ENCODE measurements at places on chromosomes 5 and 9.

DNA sequence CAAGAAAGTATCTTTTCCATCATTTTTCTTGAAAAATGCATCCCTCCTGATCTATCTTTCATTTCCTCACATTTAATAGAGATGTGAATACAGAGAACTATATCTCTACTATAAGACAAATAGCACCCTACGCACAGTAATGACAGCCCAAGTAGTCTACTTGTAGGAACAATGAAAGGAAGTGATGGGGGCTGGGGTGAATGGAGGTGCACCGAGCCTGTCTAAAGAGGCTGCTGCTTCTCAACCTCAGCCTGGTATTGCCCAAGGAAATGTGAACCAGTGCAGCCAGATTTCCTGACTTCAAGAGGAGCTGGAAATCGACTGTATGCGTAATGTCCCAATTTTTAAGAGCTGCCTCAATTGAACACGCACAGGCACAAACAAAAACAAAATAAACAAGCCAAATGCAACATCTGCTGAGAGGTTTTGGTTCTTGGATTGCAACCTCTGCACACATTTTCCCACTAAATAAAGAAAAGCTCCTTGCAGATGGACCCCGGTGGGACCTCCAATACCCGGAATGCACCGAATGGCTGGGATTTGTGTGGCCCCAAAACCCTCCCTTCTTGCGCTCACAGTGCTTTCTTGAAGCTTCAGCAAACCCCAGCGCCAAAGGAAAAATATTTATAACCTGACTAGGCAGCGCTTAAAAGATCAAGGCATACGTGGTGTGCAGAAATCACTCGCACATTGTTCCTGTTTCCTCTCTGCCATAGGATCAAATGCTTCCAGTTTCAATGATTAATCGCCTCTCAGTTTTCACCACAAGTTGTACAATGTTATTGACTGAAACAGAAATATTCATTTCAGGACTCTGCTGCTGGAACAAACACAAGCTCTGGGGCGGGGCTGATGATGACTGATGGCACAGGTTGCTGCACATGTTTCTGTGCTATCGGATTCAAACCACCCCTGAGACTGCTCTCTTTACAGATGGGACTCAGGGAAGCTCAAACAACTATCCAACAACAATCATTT is 68.3 kb downstream of the KCNIP1 start:
- ATAC-seq: no peak

DNA sequence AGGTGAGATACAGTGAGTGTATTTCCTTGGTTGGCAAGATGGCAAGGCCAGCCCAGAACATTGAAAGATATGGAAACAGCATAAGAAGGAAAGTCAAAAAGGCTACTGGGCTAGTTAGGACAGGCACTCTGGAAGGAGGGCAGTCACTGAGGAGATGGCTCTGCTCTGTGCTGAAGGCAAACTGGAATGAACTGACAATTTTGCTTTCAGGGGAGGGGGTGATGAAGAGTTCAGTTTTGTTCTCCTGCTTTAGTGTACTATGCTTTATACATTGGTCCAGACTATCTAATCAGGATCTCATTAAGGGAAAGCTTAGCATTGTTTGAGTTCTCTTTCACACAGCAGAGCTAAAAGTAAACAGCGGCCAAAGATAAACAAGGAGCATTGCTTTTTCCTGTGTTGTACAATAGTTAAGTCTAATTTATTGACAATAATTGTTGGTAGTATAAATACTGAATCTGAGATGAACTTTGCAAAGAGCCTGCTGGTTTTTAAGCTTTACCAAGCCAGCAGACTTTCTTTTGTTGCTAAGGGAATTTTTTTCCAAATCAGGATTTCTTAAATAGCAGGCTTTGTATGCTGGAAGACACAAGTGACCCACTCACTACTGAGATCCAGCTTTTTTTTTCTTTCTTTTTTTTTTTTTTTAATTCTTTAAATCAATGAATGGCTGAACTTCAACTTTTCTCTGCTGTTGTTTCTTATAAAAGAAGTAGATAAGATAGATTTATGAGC is 355.5 kb downstream of the ARRDC3 start:
- no peak for ATAC-seq

GRCh38 chr5:178388386-178389025 is 155.9 kb upstream of the PHYKPL start:
- ATAC-seq: no peak

DNA sequence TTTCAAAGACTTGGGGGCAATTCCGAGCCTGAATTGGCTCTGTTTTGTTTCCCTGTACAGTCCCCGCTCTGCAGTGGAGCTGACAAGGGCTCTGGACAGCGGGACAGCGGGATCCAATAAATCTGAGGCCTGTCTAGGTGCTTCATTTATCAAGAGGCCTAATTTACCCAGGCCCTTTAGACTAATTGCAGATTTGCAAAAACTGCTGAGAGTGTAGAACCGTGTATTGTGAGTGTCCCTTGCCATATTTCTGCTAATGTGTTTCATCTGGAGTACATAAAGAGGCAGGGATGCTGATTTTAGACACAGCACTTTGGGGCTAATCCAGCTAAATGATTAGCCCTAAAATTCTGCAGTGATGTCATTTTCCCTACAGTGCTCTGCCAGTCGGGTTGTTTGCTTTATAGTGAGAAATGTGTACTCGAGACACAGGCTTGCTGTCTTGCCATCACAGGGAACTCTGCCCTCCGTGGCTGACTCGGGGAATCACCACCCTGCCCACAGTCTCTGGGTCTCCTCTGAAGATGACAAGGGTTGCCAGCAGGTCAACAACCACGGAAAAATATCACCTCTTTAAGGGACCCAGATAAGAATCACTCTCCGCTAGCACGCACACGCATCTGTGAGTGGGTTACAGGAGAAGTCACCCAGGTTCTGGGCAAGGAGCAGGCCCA is 592.0 kb downstream of the BNC2 start:
- ATAC-seq: peak; percentile 33

GRCh38 chr9:88614359-88614758 is 79.4 kb downstream of the NXNL2 start:
- ATAC-seq: no peak

DNA sequence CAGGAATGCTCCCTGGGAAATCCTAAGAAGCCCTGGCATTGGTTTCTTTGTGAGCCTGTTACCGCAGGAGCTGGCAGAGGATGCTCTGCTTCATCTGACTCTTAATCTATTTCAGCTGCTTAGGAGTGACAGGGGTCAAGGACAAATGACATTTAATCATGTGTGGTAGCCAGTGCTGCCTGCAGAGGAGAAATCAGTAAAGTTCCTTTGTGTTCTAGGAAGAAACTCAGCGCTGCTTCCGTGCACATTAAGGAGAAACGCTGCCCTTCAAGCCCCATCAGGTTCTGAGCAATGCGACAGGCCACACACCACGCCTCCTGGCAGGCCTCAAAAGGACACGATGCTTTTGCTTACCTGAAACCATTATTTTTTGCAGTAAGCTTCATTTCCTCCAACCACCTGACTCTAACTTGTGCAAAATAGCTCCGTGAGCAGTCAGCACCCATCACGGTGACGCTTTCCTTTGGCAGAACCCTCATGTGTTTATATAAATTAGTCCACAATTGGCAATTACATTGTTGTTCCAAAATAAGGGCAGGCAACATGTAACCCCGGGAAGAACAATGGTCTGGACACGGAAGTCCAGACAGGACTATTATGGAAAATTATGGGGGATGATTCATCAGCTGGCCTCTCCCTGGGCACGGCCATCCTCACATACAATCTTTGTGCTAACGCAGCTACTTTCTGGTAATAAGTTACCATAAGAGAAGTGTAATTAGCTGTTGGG is 387.9 kb upstream of the DAP start:
- no peak for ATAC-seq

- ATAC-seq: no peak
Observed at GRCh38 chr5:59529239-59529638, 364.3 kb downstream of the PDE4D start.

GRCh38 chr5:34553581-34553980 is 102.5 kb upstream of the RAI14 start:
- ATAC-seq: no peak

GRCh38 chr9:92278110-92278509 is 15.4 kb downstream of the IARS1 start:
- ATAC-seq: peak; percentile 92

GRCh38 chr9:72038408-72038807 is 22.0 kb downstream of the C9orf57 start:
- ATAC-seq: no peak

- no peak for ATAC-seq
Observed at GRCh38 chr9:8963885-8964284, 1164.3 kb upstream of the DMAC1 start.

DNA sequence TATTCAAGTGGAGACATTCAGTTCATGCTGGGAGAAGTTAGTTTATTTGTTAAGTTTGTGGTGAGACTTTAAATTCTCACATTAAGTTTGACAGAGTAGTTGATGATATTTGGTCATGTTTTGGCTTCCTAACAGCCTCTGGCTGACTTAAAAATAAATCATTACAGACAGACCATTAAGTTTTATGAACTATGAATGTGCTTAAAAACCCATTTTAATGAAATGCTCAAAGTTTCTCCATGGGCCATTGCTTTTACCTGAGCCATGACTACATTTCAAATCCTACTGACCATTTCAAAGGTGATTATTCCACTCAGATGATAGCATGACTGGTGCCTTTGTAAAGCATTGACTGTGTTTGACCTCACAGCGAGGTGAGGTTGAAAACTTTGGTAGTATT is 192.7 kb downstream of the LRRC70 start:
- no peak for ATAC-seq

DNA sequence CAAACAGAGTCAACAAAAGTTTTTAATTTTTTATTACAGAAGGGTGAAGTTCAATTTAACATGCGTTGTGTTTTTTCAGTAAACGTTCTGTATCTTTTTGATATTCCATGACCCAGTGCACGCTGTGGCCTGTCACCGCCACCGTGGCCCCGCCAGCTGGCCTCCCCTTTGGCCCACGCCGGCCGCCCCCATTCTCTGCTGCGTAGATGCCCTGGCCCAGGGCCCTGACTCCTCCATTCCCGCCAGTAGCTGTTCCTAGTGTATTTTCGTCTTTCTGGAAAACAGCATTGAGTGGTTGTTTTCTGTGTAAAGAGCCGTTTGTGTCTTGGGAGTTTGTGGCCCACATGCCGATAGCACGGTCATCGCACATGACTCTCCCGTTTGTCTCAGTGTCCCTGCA is 6.1 kb downstream of the RNU6ATAC start:
- ATAC-seq: no peak

DNA sequence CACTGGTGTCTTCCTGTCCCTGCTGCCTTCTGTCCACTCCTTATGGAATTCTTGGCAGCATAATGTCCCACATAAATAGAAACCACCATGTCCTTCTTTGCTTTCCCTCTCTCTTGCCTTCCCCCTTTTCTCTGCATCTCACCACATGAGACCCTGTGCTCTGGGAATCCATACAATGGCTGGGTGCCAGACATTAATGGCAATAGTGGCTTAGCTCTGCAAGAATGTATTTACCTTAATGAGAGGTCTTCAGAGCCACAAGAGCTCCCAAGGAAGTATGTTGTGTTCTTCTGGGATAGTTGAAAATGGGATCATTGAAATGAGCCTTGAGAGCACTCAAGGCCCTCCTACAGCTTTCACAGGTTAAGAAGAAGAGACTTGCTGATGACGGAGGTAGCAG is 58.7 kb downstream of the ADAMTS16 start:
- ATAC-seq: no peak

DNA sequence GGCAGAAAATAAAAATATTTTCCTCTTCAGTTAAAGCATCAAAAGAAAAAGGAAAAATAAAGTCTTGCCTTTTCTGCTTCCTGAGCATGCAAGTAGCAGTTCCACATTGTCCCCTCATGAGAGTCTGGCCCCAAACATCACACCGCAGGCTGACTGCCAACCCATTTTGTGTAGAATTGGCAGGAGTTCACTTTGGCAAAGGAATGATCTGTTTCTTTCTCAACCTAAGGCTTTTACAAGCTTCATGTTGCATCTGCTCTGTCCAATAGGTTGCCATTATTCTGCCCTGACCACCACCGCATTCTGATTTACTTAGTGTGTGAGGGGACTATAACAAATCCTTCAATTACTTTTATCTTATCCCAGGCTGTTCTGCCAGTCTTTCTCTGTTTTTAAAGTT is 249.5 kb downstream of the ISL1 start:
- peak; percentile 90 for ATAC-seq

DNA sequence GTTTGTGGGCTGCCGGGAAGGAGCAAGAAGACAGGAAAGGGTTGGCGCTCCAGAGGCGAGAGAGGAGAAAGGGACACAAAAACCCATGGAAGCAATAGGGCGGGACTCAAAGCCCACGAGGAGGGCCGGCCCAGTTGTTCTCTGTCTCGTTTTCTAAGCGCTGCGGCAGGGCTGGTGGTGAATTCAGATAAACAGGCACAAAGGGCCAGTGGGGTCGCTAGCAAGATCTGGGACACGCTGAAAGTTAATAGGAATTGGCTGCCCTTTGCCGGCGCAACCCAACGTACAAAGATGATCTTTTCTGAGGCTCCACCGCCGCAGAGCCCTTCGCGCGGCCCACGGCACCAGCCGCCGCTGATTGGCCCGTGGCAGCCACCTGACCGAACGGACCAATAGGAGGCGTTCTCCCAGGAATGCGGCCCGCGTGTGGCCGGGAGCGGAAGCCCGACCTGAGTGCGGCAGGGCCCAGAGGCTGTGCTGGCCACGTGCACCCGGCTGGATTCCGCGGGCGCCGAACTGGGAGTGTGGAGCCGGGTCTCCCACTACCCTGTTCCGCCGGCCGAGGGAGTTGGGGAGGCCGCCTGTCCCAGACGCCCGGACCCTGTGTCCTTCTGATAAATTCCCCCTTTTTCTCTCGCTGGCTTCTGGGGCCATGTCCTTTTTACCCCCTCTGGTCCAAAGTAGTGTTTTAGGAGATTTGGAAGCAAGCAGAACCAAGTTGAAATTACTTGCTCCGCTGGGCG is 16.8 kb upstream of the NSD1 start:
- no peak for ATAC-seq

- peak; percentile 87 for ATAC-seq
Observed at GRCh38 chr9:91659529-91660495, 236.2 kb upstream of the NFIL3 start.

GRCh38 chr5:157860898-157861890 is 2.2 kb upstream of the CLINT1 start:
- ATAC-seq: no peak

- ATAC-seq: no peak
Observed at GRCh38 chr5:170263906-170264305, 31.1 kb downstream of the C5orf58 start.

GRCh38 chr5:169052207-169052606 is 248.7 kb downstream of the SLIT3 start:
- ATAC-seq: peak; percentile 26

DNA sequence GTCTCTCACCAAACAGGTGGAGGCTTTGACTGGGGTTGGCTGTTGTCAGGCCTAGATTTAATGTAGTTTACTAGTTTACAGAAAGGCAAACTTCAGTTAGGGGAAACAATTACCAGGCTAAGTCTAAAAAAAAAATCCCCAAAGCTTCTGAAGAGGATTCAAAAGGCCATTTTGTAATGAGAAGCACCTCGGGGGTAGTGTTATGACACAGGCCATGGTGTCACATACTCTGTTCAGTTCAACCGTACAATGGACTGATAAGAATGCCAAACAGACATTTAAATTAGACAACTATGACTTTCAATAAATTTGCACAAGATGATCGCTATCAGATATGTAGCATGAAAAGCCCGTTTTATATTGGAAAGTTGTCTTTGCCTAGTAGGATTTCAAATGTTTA is 120.1 kb upstream of the PCA3 start:
- no peak for ATAC-seq
